Suprapubic skin (tissue), 4 donors: ENCODE measurements at places on chromosomes 16 and 17.

DNA sequence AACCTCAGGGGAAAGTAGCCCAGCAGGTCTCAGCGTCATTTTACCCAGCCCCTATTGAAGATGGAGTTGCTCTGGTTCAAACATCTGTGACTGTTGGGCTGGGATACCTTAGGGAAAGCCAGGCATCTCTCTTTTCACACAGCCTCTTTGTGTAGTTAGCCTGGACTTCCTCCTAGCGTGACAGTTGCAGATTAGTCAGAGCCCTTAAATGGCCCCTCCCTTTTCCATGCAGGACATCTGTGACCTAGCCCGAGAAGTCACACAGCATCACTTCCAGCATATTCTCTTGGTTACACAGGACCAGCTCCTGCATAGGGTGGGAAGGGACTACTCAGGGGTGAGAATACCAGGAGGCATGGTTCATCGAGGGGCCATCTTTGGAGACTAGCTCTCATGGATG lies 375.0 kb upstream of the RBFOX1 start:
- no peak for DNase-seq

DNA sequence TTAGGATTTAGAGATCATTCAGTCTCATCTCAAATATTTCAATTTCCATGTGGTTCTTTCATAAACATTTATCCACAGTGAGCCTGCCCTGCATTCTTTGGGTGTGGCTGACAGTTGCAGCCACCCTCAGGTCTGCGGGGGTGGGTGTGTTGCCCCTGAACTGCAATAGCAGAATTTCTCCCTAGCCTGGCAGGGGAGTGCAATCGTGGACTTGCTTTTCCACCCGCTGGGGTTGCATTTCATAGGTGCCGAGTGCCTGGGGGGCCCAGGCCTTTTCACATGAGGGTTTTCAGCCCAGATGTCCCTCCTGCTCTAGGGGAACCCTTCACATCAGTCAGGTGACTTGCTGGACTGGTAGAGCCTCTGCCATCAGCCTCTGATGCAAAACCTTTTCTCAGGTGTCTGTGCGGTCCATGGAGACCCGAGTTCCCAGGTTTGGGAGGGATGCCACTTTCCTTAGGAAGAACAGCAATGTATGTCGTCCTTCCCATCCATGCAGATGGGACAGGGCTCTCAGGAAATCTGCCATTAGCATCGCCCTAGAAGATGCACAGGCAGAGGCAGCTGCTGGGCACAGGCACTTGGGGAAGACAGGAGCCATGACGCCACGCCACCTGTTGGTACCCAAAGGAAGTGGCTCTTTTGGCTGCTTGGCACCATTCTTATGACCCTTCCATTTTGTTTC lies 2.4 kb upstream of the USP36 start:
- DNase-seq: no peak

- DNase-seq: peak; percentile 18
These were observed 6.9 kb upstream of the SLC13A2 start for GRCh38 chr17:28466521-28467048.

DNA sequence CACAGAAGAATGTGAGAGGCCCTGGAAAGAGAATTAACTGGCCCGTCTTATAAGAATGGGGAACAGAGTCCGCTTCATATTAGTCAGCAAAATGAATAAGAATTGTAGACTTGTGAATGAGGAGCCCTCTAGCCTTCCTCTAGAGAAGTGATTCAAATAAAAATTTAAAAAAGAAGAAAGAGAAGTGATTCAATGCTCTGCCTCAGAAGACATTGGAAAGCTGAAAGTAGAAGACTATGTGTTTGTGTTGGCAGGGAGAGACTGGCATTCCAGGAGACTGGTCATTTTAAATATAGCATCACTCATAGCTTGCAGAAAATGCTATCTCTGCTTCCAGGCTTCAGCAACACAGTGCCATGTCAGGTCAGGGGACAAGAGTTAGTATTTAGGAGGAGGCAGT lies 190.6 kb upstream of the HS3ST3A1 start:
- no peak for DNase-seq

DNA sequence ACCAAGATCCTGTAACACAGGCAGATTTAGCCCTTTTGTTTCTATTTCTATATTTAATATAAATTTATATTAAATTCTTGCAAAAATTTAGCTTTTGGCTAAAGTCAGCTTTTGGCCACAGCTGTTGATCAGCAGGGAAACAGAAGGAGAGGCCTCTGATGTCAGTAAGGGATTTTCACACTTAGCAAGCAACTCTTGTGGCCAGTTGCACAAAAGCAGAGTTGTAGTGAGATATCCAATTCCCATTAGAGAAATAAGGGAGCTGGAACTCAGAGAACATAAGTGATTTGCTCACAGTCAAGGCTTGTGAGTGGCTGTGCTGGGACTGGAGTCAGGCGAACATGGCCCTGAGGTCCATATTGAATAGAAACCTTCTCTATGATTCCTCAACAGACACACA lies 16.7 kb upstream of the HEATR6 start:
- DNase-seq: no peak

DNA sequence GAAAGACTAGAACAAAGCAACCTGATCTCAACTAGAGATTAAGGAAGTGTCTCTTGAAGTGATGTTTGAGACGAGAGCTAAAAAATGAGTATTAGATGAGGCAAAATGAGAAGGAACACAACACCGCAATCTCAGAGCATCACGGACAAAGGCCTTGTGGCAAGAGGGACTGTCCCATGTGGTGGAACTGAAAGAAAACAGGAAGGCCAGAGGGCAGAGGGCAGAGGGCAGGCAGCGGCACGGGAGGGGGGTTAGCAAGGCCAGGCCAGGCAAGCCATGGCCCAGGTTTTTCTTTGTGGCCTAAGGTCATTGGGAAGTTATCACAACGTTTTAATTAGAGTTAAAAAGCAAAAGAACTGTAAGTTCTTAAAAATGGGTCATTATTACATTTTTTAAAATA lies 22.5 kb downstream of the RPA1 start:
- no peak for DNase-seq

GRCh38 chr16:87062569-87063442 lies 254.4 kb downstream of the C16orf95 start:
- peak; percentile 80 for DNase-seq

GRCh38 chr17:80931421-80932265 lies 60.0 kb upstream of the CHMP6 start:
- no peak for DNase-seq

- no peak for DNase-seq
These were observed 56.9 kb upstream of the LGALS9 start for GRCh38 chr17:27573971-27574525.

- DNase-seq: no peak
These were observed 492.2 kb downstream of the KCNJ2 start for GRCh38 chr17:70661342-70662222.

GRCh38 chr17:27346228-27346899 lies 52.5 kb downstream of the WSB1 start:
- DNase-seq: no peak

- DNase-seq: peak; percentile 62
These were observed 43.7 kb upstream of the TNRC6A start for GRCh38 chr16:24685539-24686432.

DNA sequence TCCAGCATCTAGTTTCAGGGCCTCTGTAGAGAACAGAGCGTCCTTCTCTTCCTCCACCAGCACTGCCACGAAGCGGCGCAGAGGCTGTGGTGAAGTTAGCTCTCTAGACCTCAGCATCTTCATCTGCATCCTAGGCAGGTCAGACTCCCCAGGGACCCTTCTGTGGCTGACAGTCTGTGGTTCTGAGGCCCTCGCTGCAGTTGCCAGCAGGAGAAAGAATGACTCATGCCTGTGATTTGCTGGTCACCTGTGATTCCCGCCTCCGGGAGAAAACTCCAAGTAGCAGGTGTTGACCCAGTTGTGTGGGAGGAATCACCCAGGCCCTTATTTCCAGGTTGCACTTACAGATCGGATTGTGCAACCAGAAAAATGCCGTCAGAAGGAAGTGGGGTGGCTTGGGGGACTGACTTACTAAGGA lies 117.3 kb upstream of the CACNG5 start:
- no peak for DNase-seq

GRCh38 chr16:4746991-4747574 lies 12.7 kb downstream of the DNAAF8 start:
- no peak for DNase-seq

DNA sequence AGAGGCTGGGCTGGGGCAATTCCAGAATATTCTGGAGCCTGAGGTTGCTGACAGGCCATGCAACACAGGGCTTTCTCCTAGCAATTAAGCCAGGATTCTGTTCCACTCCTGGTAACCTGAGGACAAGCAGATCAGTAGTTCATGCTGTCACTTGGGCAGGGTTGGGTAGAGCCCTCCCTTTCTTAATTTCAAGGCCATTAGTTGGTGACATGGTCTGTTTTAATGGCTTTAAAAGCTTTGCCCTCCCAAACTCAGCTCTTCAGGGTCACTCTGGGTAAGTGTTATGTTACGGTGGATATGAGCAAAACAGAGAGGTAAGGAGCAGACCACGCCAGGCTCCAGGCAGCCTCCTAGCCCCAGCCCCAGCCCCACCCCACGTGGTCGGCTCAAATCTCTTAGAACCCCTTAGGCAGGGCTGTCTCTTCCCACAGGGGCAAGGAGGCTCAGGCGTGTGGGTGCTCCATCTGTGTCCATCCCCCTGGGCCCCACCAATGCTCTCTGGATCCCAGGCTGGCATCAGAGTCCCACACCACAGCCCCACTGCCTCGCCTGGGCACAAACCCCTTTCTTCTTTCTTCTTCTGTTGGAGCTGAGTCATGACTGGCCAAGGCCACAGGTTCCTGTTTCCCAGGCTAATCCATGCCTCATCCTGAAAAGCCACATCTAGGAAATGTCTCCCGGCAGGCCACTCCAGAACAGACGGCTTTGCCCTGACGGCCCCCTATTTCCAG lies 27.5 kb downstream of the CEP295NL start:
- no peak for DNase-seq

DNA sequence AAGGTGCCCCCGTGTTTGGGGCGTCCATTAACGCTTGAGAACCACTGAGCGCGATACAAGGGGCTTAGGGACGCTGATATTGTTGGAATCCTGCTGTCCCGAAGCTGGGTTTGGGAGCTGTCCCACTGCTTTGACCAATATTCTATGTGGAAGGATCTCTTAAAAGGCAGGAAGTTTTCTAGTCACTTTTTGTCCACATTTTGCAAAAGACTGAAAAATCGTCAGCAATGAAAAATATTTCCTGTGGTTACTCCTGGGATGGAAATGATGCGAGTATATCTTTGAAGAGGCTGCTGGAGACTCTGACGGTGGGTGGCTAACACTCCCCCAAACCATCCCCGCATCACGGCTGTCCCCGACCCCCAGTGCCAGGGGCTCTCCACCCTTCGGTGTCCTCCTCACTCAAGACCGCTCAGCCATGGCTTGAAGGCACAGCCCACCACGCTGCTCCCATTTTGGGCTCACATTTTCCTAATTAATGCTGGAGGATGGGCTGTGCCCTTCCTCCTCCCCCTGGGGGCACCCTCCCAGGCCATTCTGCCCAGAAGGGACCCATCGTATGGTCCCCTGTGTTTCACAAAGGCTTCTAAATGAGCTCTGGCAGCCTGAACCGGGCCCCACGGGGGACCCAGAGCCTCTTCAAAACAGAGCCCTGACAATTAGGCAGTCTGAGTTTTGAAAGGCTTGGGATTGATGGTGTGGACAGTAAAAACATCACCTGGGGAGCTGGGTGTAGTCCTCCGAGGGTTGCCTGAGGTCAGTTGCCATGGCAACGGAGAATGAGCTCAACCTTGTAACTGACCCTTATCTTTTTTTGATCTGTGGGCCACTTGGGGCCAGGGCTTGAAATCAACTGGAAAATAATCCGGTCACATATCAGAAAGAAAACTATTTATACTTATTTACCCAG lies 158.6 kb downstream of the C16orf78 start:
- DNase-seq: no peak

DNA sequence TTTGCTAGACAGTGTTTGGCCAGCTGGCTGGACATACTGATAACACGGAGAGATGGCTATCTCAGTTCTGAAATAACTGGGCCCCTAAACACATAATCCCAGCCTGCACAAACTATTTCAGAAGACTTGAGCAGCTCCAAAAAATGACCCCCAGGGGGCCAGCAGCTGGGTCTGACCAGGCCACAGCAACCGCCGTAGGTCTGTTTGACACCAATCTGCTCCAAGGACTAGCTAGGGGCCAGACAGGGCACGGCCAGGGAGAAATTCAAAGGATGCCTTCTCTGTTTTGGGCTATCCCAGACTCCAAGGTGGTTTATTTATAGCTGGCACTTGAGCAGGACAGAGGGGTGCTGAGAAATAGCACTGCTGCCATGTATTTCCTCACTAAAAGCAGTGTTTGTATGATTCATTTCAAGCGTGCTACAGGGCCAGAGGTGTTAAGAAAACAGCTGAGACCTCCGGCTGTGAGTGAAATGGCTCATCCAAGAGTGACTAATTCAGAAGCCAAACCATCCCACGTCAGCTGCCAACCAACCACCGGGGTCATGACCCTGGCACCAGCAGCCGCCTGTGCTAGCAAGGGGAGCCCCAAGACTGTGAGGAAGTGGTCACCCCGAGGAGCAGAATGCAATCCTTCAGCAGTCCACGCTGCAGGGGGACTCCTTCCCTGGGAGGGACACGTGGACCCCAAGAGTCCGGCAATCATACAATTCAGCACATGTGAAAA lies 5.7 kb downstream of the GGA2 start:
- DNase-seq: peak; percentile 85

- DNase-seq: no peak
These were observed 628.2 kb upstream of the RBFOX1 start for GRCh38 chr16:6704306-6704930.

DNA sequence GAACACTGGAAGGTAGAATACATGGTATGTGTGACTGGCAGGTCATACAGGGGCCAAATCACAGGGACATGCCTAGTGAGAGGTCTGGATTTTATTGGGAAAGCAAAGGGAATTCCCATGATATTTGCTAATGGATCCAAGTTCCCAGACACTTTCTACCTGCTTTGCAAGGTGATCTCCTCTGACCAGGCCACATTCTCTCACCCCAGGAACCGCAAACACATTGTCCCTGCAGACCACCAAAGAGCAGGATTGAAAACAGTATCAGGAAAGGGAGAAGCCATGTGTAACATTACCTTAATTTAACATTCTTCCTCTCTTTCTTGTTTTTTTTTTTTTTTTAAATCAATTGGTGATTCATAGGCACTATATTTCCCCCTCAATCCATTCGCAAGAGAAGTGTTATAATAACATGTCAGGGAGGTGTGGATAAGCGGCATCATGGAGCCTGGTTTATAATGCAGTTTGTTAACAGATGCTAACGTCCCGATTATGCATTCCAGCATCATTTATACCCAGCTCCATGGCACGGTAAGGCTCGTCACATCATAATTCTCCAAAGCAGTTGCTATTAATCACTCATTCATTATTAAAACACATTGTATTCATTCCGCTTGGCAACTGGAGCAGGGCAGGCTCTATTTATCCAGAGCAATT lies 155.1 kb upstream of the CCL2 start:
- no peak for DNase-seq

DNA sequence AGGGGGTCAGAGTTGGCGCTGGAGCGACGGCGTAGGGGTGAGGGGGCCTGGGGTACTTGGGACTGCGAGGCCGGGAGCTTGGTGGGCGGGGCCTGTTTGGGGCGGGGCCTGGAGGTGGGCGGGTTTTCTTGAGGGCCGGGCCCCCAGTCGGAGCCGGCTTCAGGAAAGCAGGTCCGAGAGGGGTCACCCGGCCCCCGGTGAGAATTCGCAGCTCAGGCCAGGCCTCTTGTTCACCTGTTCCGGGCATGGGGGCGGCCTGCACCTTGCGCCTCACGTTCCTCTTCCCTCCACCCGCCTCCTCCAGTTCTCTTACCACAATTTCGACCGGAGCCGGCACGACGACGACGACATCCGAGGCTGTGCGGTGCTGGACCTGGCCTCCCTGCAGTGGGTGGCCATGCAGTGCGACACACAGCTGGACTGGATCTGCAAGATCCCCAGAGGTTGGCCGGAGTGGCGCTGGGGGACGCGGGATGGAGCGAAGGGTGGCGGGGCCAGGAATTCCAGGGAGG lies 52.5 kb downstream of the MRC2 start:
- DNase-seq: peak; percentile 62

- no peak for DNase-seq
These were observed 11.8 kb downstream of the MYO1D start for GRCh38 chr17:32865141-32865540.
